ENCODE measurements at places on chromosomes 13 and 19.
A peak's percentile ranks its signal among the peaks of the same experiment; 100 is the strongest.

- peak; percentile 24 for DNase-seq
- H3K4me3 ChIP-seq: peak overlapping the region; percentile 71
- no peak overlapping the region for H3K27ac ChIP-seq
- H3K4me1 ChIP-seq: peaks cover 16% of the 10 kb centered on the region
- H3K27me3 ChIP-seq: peaks cover 26% of the 10 kb centered on the region
These were observed 12.3 kb upstream of the GNG8 start for GRCh38 chr19:46648060-46648960.

GRCh38 chr13:105774739-105775460 lies 760.6 kb downstream of the EFNB2 start:
- no peak overlapping the region for H3K4me3 ChIP-seq
- no peaks in the 10 kb centered on the region for H3K36me3 ChIP-seq
- no peaks in the 10 kb centered on the region for H3K4me1 ChIP-seq
- H3K27ac ChIP-seq: no peak overlapping the region
- H3K27me3 ChIP-seq: no peaks in the 10 kb centered on the region
- no peak for DNase-seq

DNA sequence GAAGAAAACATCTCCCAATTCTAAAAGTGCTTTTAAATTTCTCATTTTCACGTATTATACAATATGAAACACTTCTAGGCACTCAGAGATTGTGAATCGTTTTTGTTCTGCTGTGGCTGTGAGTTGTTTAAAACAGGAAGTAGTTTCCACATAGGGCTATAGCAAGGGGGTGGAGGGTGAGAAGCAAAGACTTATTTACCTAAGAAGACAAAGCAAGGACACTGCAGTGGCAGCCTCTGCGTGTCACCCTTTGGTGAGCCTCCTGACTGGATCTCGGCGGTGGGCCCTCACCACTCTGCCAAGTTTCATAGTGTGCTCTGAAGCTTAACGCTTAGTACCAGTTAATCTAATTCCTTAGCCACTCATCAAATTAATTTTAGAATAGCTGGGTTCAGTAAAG lies 56.8 kb downstream of the TNFSF13B start:
- H3K4me3 ChIP-seq: no peak overlapping the region
- H3K27me3 ChIP-seq: no peaks in the 10 kb centered on the region
- peaks cover 9% of the 10 kb centered on the region for H3K4me1 ChIP-seq
- H3K36me3 ChIP-seq: no peaks in the 10 kb centered on the region

GRCh38 chr13:49253310-49253709 lies 5.6 kb downstream of the CDADC1 start:
- H3K27ac ChIP-seq: peak overlapping the region; percentile 46
- no peaks in the 10 kb centered on the region for H3K27me3 ChIP-seq
- peaks cover 3% of the 10 kb centered on the region for H3K36me3 ChIP-seq
- no peak overlapping the region for H3K4me3 ChIP-seq

- H3K4me1 ChIP-seq: no peaks in the 10 kb centered on the region
- H3K36me3 ChIP-seq: no peaks in the 10 kb centered on the region
- no peak overlapping the region for H3K4me3 ChIP-seq
- no peaks in the 10 kb centered on the region for H3K27me3 ChIP-seq
These were observed 323.6 kb downstream of the TDRD3 start for GRCh38 chr13:60720590-60720989.
